ENCODE measurements at places on chromosomes 2 and 18.
A peak's percentile ranks its signal among the peaks of the same experiment; 100 is the strongest.

DNA sequence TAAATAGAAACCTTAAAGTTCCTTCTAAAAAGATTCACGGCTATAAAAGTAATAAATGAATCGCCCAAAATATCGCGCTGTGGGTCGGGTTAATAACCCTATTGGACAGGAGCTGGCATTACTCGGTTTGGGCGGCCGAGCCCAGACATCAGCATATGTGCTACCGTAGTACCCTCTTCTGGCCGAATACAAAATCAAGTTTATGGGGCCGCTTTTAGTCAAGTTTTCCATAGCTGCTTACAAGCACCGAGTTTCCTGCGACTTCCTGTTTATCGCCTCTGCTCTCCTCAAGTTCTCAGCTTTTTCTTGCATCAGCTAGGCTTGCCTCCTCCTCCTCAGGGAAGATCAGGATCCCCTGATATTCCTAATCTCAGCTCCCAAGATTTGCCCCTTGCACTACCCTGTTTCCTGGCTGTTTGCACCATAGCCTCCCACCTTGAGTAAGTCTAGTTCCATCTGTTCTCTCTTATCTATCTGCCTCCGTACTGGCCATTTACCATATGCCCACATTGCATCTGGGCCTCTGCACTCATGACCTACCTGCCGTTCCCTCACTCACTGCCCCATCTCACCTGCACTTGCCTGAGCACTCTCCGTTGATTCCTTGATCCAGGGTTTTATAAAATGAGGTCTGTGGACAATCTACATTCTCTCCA, 56.1 kb downstream of the SLC35F5 start:
- no peak for DNase-seq

DNA sequence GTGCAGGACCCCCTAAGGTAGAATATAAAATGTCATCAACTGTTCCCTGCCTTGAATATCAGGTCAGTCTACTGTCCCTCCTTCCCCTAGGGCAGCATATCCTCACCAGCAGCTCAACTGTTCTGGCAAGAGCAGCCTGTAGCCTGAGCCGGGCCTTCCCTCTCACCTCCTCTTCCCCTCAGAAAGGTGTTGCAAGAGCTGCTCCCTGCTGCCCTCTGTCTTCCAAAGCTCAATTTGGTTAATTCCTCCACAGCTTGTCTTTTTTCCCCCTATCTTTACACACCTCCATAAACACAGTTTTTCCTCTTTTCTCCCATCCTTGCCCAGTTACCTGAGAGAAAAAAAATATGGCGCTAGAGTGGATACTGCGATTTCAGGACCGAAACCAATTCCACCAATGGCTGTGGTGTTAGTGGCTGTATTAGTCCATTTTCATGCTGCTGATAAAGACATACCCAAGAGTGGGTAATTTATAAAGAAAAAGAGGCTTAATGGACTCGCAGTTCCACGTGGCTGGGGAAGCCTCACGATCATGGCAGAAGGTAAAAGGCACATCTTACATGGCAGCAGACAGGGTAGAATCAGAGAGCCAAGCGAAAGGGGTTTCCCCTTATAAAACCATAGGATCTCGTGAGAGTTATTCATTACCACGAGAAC, 184.7 kb downstream of the MREG start:
- DNase-seq: peak; percentile 20

GRCh38 chr2:64142741-64143168, 1.5 kb downstream of the PELI1 start:
- no peak for DNase-seq

- no peak for DNase-seq
Observed at GRCh38 chr18:12749121-12749520, 46.3 kb downstream of the PSMG2 start.

DNA sequence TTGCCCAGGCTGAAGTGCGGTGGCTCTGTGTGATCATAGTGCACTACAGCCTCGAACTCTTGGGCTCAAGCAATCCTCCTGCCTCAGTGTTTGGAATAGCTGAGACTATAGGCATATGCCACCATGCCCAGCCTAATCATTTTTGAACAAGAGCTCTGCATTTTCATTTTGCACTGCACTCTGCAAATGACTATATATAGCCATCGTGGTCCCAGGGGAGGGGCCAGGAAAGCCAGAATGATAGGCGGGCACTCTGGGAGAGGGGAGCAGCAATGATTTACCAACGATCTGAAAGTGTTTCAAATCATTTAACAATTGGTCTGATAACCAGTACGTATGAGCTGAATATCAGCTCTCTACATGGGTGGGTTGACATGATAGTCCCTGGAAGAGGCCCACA, 22.3 kb upstream of the ST3GAL5 start:
- no peak for DNase-seq

DNA sequence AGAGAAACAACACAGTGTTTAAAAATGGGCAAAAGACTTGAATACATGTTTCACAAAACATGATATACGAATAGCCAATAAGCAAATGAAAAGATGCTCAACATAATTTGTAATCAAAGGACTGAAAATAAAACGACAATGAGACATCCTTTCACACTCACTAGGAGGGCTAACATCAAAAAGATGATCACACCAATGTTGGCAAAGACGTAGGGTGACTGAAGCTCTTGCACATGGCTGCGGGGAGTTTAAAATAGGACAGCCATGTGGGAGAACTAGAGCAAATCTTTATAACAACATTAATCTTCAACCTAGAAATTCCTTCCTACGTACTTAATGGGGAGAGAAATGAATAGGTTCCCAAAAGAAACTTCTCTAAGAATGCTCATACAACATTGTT, 19.2 kb upstream of the SEH1L start:
- DNase-seq: no peak

- DNase-seq: no peak
Observed at GRCh38 chr2:26086155-26086637, 52.3 kb downstream of the RAB10 start.

- DNase-seq: no peak
Observed at GRCh38 chr2:195105581-195105980, 551.4 kb upstream of the SLC39A10 start.

DNA sequence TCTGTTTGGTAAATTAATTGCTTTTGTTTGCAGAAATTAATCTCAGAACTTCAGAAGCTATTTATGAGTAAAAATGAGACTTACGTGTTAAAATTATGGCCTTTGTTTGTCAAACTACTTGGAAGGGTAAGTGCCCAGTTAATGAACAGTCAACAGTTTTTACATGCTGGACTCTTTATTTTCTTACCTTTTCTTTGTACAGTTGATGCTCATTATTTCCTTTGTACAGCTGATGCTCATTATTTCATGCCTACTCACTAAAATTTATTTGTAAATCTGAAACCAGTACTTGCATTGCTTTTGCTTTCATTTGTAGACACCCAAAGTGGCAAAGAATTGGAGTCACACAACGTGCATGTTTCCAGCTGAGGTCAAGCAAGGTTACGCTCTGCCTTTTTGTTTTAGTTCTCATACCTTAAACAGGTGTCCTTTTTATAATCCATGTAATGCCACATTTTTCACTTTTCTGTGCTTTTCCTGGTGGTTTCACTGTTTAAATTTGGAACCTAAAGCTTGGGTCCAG, 13.3 kb downstream of the RIF1 start:
- peak; percentile 72 for DNase-seq

DNA sequence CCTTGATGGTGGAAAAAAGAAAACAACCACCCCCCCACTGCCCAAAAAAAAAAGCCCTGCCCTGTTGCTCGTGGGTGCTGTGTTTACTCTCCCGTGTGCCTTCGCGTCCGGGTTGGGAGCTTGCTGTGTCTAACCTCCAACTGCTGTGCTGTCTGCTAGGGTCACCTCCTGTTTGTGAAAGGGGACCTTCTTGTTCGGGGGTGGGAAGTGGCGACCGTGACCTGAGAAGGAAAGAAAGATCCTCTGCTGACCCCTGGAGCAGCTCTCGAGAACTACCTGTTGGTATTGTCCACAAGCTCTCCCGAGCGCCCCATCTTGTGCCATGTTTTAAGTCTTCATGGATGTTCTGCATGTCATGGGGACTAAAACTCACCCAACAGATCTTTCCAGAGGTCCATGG, 28.0 kb downstream of the MAL start:
- no peak for DNase-seq

DNA sequence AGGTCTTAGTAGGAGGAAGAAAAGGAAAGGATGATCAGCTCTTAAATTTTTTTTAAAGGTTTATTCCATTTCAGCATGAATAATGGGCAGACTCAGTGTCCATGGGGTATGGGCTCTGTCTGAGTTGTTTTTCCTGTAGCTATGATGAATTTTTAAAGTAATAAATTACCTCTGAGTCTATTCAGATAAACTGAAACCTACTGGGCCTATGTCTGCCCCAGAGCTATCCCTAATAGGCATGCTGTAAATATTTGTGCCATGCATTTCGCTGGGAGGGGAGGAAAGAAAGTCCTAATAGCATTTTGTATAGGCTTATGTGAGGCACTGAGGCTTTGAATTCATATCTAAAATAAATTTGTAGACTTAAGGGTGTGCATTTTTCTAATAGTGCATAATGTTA, 210.4 kb upstream of the BOD1L2 start:
- DNase-seq: no peak

DNA sequence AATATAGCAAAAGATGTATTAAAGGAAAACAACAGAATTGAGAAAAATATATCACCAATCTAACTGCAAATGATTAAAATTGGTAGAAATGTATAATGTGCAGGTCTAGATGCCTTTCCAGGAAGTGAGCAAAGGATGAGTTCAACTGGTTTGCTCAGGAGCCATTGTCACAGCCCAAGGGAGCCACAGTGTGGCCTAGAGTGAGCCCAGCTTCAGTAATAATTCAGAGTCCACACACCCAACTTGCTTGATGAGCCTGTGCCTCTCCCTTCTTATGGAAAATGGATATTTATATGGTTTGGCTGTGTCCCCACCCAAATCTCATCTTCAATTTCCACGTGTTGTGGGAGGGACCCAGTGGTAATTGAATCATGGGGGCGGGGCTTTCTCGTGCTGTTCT, 92.2 kb upstream of the ASAP2 start:
- DNase-seq: no peak

DNA sequence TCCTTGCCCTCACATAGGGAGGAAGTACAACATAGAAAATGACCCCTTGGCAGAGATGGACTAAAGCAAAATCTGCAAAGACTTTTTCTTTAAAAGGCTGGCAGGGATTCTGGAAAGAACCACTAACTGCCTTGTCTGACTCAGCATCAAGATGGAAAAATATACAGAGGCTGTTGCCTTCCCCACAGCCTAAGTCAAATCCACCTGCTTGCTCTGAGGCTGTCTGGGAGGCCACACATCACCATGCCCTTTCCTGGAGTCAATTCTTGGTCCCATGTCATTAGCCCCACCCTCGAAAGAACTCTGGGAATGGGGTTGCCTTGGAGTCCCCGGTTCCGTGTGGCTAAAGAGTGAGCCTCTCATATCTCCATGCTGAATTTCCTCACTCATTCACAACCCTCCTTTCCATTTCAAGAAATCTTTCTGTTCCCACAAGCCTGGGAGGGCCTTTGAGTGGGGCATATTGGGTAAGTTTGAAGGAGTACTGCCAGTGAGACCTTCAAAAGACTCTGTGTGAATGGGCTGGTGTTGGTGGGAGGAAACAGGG, 39.4 kb downstream of the BMP10 start:
- DNase-seq: no peak

- DNase-seq: no peak
Observed at GRCh38 chr2:136021976-136022375, 36.5 kb upstream of the DARS1 start.

DNA sequence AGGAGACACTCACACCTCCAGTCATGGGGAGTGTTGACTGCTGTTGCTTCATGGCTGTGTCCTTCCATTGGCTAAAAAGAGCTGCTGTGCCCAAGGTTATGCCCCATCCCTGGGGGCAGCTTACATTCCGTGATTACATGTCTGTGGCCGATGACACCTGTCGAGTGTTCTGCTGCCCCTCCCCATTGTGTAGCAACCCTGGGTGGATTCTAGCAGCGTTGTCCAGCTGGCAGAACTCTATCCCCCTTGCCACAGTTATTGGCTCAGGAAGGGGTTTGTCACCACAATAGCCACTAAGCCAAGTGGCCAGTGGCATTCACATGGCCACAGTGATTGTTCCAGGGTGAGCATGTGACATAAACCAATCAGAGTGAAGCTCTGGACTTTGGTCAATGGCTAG, 11.6 kb upstream of the PDIA6 start:
- no peak for DNase-seq

- no peak for DNase-seq
Observed at GRCh38 chr2:101270700-101271259, 18.1 kb downstream of the CNOT11 start.

GRCh38 chr2:75194184-75194868, 5.0 kb downstream of the TACR1 start:
- no peak for DNase-seq

DNA sequence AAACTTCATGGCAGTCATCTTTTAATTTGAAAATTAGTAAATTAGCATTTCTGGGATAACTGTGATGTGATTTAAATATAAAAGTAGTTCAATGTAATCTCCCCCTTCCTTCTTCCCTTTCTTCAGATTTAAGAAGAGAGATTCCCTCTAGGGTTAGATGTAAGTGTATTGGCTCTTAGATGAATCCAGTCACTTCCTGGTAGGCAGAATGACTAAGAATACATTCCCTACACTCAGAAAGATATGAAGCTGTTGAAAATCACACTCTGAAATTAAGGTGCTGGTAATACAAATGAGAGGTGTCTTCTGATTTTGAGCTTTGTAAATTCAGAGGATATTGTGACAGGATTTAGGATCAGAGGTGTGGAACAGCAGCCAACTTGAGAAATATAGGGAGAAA, 71.6 kb downstream of the TDRD15 start:
- DNase-seq: no peak

GRCh38 chr2:222305516-222306392, 7.0 kb upstream of the PAX3 start:
- no peak for DNase-seq

- DNase-seq: no peak
Observed at GRCh38 chr18:48274301-48274700, 134.9 kb downstream of the ZBTB7C start.

DNA sequence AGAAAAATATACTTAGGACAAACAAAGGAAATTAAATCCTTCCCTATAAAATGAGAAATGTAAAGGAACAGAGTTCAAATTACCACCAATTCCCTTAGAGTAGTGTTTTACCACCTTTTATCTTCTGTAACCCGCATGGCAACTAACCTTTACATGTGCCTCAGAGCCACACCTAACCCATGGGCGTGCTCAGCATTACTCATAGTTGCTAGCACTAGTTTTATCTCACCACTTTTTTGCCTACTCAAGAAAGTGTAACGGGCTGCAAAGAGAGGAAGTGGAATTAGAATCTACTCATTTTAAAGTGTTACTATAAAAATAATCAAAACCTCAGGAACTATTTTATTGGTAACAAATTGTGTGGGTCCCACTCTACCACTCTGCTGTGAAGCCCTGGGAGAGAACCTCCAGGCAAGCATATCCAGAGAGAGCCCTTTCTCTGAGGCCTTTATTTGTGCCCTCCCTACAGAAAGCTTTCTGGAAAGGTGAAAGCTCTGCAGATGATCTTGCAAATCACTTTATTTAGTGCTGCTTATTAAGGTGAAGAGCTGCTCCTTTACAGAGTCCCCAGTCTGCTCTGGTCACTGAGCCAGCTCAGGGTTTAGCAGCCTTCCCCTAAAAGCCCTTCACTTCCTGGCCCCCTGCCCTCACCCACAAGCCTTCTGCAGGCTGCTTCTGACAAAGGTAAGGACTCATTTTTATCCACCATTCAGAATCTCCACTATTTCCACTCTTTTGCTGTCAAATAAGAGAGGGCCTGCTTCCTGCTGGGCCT, 98.8 kb downstream of the TRABD2A start:
- no peak for DNase-seq

- peak; percentile 43 for DNase-seq
Observed at GRCh38 chr2:74250189-74250631, 51.8 kb downstream of the MTHFD2 start.

- no peak for DNase-seq
Observed at GRCh38 chr2:28239207-28239606, 153.5 kb upstream of the FOSL2 start.

Data from NCI-H774 (cell line).